Stimulated activated CD8-positive, alpha-beta memory T cell treated with anti-CD3 and anti-CD28 coated beads, Interleukin-4, amount 100 ng/mL, for 1 hour (primary cell): ENCODE measurements at places on chromosomes 7 and 10.

DNA sequence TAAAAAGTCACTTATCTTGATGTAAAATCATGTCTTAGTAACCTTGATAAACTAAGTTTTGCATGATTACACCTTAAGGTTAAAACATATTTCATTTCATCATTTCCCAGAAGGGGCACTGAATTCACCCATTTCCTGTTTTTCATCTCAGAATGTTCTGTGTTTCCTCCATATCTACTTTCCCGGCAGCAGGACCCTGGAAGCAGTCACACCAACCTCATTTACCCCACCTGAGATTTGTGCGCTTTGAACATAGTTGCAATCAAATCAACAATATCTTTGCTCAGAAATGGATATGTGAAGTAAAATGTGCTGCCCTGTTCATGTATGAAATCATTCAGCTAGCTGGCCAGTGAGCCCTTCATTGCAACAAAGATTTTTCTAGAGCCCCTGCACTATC lies 46.8 kb downstream of the IKZF1 start:
- DNase-seq: no peak

DNA sequence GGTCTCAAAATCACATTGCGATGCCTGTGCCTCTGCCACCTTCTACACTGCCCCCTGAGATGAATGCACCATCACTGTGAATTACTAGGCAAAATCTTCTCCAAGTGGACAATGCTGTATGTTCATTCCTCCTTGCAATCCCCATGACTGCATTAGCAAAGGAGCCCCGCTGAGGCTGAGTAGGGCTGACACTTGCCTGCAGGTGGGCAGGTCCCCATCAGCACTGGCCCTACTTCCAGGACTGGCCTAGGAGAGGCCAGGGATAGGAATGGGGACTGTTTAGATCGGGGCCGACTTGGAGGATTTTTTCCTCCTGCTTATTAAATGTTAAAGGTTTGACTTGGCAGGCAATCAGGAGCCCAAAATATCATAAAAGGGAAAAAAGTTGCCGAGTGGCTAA lies 127.0 kb upstream of the TCF7L2 start:
- no peak for DNase-seq

DNA sequence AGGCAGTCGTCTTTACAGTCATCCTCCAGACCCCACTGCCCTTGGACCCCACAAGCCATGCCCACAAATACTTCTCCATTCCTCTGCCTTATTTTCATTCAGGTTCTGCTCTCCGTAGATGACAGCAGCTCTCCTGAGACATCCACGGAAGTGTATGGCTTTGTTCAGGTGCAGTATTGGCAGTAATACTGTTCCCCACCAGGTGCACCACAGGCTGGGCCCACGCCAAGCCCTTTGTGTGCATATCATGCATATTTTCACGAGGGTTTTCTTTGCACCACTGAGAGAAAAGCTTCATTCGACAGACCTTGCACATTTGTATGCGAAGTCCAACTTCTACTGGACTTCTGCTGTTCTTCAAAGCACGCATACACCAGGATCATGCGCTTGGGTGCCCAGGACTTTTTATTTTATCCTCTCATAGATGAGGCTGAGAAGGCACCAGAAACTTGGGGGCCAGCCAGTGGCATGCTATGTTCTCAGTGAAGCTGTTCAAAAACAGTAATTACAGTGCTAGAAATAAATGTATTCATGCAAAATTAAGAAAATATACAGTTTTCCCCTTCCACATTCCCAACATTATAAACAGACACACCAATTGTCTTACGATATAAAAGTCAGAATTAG lies 37.8 kb upstream of the PITRM1 start:
- no peak for DNase-seq

DNA sequence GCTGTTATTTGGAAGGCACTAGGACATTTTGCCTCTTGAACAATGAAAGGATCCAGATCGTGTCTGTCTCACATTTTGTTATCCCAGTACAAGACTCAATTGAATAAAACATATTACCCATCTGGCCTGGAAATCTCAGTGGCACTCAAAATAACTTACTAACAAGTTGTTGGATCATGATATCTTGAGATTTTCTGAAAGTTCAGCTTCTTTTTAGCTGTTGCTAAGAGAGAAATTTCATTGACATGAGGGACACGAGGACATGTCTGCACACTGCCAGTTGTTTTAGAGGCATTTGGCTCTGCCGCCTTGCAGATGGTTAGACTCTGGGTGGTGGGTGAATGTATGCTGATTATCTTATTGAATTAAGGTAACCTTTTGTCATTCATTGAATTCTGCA lies 41.0 kb downstream of the KAT6B start:
- no peak for DNase-seq

DNA sequence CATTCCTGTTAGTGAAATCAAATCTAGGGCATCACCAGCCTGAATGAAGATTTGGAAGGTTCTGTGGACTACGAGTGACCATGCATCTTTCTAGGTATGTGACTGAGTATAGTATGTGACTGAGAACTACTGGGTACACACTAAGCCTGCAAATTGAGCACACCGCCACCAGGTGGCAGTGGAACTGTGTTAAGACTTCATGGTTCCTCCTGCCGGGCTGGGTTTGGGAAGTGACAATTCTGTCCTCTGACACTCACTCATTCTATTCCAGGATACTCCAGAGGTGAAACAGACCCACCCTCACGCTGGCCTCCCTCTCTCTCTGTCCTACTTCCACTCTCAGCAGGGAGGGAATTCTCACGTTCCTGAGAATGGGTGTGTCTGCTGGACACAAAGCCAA lies 84.0 kb upstream of the TMEM248 start:
- DNase-seq: no peak

DNA sequence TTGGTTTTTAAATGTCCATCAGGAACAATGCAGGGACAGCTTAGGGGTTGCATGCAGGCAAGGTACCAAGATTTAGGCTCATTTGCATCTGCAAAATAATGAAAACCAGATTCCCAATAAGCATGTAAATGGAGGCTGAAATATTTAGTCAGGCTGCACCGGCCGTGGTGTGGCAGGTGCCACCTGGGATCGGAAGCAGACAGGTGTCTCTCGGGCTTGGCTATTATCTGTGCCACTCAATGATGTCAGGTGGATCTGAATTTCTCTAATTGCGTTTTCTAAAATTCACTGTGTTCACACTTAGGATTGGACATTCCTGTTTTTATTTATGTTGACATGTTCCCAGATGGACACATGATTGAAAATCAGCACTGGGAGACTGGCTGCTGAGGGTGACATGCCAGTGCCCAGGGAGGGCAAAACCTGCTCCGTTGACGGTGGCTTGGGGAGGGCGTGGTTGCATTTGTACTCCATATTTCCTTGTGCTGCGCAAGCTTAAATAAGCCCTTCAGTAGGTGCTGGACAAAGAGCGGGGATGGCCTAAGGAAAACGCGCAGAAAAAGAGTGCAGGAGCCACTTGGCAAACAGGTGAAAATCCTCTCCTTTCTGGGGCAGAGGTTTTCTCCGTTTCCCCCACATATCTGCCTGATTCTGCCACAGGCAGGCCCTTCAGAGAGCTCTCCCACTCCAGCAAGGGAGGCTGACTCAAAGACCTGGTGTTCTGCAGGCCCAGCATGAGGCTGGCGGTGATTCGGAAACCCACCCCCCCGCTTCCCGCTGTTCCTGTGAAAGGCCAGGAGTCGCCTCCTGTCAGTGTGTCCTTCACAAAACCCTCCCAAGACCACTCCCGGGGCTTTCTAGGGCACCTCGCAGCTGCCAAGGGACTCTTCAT lies 142.5 kb downstream of the WDR37 start:
- no peak for DNase-seq

- DNase-seq: no peak
Observed at GRCh38 chr7:29197916-29198315, 3.3 kb downstream of the CHN2 start.

DNA sequence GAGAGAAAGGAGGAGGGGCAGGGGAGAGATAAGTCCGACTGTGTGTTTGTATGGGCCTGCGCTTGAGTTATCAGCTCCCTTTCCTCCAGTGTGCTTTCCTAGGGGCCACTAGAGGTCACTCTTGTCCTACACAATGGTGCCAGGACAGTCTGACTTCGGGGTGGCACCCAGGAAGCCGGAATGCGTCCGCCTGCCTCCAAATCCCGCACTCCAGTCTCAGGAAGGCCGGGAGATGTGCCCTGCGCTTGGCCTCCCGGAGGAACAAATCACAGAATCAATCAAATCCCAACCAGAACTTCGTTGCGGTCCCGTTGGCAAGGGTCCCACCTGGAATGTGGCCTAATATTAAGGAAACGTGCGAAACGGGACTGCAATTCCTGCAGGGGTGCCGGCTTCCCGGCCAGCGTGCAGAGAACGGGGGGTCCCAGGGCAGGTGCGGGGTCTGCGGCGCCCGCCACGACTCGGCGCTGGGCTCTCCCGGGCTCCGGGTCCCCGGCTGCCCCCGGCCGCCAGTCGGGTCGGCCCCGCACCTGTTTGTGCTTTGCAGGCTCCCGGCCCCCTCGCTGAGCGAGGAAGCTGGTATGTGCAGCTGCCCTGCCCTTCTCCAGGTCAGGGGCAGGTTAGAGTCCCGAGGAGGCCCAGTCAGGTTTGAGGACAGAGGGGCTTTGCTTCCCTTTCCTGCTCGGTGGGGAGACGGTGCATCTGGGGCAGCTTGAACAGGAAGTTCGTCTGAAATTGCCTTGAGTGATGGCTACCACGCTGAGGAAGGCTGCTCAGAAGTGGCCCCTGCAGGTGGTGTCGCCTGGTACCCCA lies 21.0 kb upstream of the HPS1 start:
- DNase-seq: peak; percentile 39

DNA sequence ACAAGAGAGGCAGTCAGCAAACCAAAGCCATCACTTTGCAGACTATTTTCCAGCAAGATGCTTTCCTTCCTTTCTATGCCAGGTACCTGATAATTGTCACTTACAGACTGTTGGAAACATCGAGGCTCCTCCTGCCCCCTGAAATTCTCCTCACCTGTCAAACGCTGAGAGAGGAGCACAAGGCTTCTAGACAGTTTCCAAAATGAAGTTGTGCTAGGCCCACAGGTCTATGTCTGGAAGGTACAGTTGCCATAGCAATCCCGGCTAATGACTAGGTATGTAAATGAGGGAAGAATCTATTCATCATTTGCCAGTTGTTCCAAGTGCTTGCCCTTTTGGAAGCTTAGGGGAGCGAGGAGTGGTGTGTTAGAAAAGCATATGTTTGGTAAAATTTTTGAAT lies 334.4 kb downstream of the CALN1 start:
- no peak for DNase-seq

DNA sequence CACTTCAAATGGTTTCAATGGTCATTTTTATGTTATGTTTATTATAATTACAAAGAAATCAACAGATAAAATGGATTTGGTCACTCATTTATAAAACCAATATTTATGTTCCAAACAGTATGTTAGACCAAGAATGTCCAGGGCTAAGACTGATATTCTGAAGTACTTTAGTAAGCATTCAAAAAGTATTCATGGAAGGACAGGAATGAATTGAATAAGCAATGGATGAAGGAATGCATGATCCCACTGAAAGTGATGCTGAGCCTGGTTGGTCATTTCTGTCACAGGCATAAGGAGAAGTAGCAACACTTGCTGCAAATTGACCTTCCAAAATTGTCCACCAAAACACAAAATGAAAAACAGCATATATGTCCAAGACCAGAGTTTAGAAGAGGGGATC lies 189.0 kb upstream of the CELF2 start:
- DNase-seq: no peak

GRCh38 chr7:111605246-111605645 lies 43.0 kb upstream of the IMMP2L start:
- no peak for DNase-seq

GRCh38 chr7:46716926-46717325 lies 795.9 kb upstream of the IGFBP3 start:
- DNase-seq: no peak

- DNase-seq: no peak
Observed at GRCh38 chr7:26393818-26394217, 102.2 kb downstream of the SNX10 start.

GRCh38 chr10:72088889-72089575 lies 681 bp upstream of the SPOCK2 start:
- DNase-seq: no peak

GRCh38 chr7:93249491-93250148 lies 17.5 kb downstream of the VPS50 start:
- no peak for DNase-seq

DNA sequence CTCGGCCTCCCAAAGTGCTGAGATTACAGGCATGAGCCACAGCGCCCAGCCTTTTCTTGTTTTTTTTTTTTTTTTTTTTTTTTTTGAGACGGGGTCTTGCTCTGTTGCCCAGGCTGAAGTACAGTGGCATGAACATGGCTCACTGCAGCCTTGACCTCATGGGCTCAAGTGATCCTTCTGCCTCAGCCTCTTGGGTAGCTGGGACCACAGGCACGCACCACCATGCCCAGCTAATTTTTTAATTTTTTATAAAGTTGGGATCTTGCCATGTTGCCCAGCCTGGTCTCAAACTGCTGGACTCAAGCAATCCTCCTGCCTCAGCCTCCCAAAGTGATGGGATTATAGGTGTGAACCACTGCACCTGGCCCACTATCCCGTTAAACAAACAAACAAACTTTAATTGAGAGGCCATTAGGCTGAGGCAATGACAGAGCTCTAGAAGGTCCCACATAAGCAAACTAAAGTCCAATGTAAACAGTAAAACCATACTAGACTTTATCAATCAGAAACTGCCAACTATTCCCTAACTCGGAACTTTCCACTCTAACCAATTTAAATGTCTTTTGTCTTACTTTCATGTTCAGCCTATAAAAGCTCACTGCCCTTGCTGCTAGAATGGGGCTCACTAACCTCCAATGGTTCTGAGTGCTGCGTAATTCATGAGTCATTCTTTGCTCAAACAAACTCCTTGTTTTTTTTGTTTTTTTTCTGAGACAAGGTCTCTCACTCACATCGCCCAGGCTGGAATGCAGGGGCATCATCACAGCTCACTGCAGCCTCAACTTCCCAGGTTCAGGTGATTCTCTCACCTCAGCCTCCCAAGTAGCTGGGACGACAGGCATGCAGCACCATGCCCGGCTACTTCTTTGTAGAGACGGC lies 1.9 kb downstream of the DHX32 start:
- no peak for DNase-seq

GRCh38 chr7:74228951-74229900 lies 19.4 kb downstream of the LAT2 start:
- no peak for DNase-seq
